ENCODE measurements at places on chromosomes 12 and 14. TPM values are rescaled to one million over a fixed set of nuclear protein-coding genes. Genes with fewer than 3 reads are reported as not detected.
A peak's percentile ranks its signal among the peaks of the same experiment; 100 is the strongest.

DNA sequence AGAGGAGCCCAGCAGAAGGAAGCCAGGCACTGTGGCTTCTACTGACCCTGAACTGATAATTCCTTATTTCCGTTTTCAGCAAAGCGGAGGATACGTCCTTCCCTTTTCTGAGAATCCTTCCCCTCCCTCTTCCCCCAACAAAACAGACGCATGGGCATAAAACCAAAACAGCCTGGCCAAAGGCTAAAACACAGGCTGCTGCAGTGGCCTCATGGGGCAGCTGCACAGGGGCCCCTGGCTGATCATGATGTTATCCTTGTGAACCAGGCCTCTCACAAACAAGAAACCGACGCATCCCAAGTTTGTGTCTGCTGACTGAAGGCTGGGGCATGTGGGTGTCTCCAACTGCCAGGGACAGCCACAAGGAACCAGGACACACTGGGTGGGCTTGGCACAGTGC, 23.4 kb upstream of the STON2 start:
- no peak for DNase-seq

DNA sequence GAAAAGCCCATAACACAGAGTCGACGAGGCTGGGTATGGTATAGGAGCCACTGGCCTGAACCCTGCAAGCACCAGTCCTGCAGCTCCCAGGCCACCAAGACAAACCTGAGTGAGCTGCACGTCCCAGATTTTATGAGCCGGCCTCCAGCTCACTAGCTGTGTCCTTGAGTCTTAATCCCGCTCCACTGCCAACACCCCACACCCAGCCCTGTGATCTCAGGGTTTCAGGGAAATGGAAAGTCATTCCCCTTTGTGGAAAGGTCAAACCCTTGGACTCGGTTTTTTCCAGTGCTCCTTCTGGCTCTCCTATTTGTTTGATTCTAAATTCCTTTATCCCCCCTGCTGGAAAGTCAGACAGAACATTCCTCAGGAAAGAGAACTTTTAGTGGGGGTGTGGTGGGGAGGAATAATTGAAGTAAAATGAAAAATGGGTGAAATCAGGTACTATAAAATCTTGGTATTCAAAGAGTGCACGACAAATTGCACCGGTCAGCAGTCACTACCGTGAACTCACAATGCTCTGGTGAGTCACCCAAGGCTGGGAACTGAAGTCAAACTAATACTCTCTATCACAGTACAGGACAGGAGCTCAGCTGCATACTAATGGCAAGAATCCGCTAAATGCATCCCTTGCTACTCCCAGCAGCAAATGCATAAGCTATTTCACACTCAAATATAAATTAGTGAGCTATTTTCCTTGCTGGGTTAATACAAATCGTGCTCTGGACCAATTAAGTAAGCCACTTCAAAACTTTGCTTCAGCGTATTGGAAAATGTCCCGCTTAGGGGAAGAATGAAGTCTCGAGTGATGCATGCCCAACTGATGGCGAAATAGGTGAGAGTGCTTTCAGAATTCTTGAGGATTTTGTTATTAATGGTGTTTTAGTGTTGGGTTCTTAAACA, 9.0 kb downstream of the PITPNM2 start:
- DNase-seq = peak; percentile 82

- DNase-seq = no peak
Observed at GRCh38 chr12:128314611-128315010, 47.6 kb downstream of the TMEM132C start.

DNA sequence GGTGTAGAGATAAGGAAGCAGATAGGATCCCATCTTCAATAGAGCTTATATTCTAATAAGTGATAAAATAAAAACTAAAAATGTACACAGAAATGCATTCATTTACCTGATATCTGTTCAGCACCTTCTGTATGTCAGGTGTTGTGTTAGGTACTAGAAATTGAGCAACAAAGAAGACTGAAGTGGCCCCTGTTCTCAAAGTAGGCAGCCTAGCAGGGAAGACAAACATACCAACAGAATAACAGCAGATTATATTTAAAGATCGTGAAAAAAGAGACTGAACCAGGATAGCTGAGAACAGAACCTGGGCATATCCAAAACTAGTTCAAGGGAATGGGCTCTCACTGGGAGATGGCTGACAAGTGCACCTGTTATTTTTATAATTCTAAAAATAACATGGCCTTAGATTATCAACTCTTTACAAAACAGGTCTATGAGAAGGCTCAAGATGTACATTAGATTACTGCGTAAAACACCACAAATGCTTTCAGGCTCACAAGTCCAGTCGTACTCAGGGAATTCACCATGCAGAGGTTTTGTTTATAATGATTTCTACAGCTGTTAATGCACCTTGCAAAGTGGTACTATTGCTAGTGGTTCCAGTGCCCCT, 16.4 kb downstream of the ANO6 start:
- no peak for DNase-seq

- no peak for DNase-seq
Observed at GRCh38 chr12:28235985-28236384, 45.7 kb downstream of the CCDC91 start.

GRCh38 chr12:52540531-52540930, 12.4 kb downstream of the KRT71 start:
- DNase-seq = no peak

- no peak for DNase-seq
Observed at GRCh38 chr14:64506721-64507120, 2.2 kb downstream of the ZBTB1 start.

DNA sequence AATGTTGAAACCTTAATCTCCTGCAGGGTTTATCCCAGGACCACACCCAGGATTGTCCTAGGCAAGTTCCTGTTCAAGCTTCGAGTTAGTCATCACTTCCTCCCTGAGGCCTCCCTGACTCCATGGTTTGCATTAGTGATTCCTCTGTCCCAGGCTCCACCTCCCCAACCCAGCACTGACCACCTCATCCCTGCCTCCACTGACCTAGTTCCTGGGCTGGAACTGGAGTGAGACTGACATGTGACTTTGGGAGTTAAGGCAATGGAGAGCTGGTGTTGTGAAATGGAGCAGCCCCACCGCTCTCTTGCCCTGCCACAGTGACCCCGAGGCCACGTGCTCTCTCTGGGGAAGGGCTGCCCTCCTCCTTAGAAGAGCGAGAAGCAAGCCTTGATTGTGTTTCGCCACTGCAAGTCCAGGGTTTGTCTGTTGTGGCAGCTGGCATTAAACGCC, 15.8 kb upstream of the DTX1 start:
- DNase-seq = peak; percentile 81

GRCh38 chr14:101116486-101117130, 213.1 kb upstream of the RTL1 start:
- no peak for DNase-seq

- DNase-seq = no peak
Observed at GRCh38 chr14:38547961-38548490, 292.1 kb upstream of the CLEC14A start.

DNA sequence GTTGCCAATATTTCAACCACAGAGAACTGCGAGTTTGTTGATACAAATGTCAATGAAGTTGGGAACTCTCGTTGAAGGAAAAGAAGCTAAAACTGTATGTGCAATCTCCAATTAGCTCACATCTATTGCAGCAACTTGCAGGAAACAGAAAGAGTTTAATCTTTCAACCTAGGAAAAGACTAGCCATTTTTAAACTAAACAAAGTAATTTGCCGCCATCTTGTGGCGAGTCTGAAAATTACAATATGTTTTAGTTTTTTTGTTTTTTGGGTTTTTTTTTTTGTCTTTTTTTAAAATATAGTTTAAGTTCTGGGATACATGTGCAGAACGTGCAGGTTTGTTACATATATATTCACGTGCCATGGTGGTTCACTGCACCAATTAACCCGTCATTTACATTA, 131.2 kb upstream of the FOXG1 start:
- peak; percentile 39 for DNase-seq

GRCh38 chr14:22556990-22557623, 31.9 kb downstream of the DAD1 start:
- DNase-seq = peak; percentile 87

DNA sequence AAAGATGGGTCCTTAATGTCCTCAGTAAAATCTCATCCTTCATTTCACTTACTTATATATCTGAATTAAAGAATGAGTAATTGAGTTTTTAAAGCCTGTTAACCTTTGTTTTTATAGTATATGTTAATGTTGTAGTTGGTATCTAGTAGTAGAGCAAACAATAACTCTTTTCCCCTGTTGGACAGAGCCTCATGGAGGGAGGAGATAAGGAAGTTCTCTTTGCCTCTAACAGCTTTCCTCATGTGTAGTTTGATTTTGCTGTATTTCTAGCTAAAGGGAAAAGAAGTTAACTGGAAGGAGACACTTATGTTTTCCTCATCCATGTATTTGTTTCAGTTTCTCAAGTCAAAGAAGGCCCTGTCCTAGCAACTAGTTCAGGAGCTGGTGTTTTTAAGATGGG, 55.3 kb downstream of the RAD52 start:
- no peak for DNase-seq

DNA sequence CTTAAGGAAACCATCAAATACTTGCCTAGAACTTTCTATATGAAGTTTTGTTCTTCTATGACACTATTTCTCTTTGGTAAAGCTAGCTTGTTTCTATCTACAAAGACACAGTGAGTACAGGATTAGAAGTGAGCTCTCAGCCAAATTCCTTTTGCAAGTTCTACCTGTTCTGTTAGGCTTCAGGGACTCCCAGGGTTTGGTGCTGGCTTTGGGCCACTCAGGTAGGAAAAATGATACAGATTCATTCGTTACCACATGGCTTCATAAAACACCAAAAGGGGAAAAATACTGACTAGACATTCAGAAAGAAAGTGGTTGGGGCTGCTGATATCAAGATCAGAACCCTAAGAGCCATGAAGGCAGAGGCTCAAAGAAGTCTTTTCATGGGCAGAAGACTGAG, 13.8 kb downstream of the ZC2HC1C start:
- DNase-seq = no peak

- DNase-seq = peak; percentile 13
Observed at GRCh38 chr12:2624543-2625288, 170.1 kb upstream of the FKBP4 start.

- peak; percentile 48 for DNase-seq
Observed at GRCh38 chr12:122203301-122204166, at the start of gene B3GNT4. B3GNT4 (plus strand) TSS chr12:122203709; CDS start chr12:122204619, 910 bp downstream.

- DNase-seq = no peak
Observed at GRCh38 chr14:77511486-77512162, 13.0 kb upstream of the ISM2 start.

DNA sequence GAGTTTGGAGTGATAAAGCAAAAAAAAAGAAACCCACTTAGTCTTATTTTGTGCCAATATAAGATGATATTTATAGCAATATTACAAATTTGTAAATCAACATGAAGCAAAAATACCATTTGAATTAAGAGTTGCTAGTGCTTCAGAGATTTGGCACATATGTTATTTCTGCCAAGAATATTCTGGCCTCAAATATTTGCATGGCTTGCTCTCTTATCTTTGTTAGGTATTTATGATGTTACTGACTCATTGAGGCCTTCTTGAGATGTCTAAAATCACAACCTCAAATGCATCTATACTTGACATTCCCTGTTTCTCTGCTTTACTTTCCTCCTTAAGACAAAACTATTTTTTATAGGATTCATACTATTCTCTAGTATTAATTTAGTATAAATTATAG, 301.5 kb downstream of the NELL2 start:
- no peak for DNase-seq

DNA sequence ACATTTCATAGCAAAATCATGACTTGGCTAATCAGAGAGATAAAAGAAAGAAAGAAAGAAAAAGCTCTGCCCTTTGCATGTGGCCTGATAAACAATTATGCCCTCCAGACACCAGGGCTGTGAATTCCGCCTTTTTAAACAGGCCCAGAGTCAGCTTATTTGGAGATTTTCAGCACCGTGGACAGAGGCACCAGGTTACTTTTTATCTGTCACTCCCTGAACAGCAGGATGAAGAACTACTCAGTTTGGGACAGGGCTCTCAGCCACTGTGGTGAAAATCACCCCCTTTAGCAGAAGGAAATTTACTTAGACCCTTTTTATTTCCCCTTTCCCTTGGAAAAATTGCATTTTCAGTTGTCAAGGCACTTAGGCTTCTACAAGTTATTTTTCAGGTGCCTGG, 359.9 kb downstream of the NRXN3 start:
- DNase-seq = peak; percentile 27

GRCh38 chr12:27966870-27967269, 5.7 kb downstream of the PTHLH start:
- DNase-seq = peak; percentile 89

GRCh38 chr12:10528174-10528953, 22.7 kb downstream of the EIF2S3B start:
- no peak for DNase-seq

Gene KIF5A
- total RNA-seq = 0.17 TPM

Gene PLEK2
- 1.4 TPM for total RNA-seq

Gene FAR2
- 61.9 TPM for total RNA-seq

Gene HRK
- total RNA-seq = not detected

Gene AMN
- total RNA-seq = not detected

Gene TSPAN8
- not detected for total RNA-seq

Gene RERG
- under 0.01 TPM for total RNA-seq

Gene EGLN3
- 2.1 TPM for total RNA-seq

Gene WDR89
- 19.0 TPM for total RNA-seq

Gene TAS2R50
- 2.3 TPM for total RNA-seq

Gene PLBD1
- 0.34 TPM for total RNA-seq
